ENCODE measurements at places on chromosomes 2 and 18.

GRCh38 chr2:234426616-234427015 is 70.3 kb downstream of the ARL4C start:
- no peak for DNase-seq

DNA sequence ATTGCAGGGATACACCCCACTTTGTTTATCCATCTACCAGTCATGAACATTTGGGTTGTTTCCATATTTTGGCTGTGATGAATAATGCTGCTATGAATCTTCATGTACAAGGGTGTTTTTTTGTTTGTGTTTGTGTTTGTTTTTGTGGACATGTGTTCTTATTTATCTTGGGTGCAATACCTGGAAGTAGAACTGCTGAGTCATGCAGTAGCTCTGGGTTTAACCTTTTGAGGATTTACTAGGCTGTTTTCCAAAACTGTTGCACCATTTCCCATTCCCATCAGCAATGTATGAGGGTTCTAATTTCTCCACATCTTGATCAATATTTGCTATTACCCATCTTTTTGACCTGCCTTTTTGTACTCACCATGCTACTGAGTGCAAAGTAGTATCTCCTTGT is 140.0 kb upstream of the CYP1B1 start:
- no peak for DNase-seq

GRCh38 chr18:26908906-26909305 is 43.4 kb upstream of the AQP4 start:
- DNase-seq = no peak

- DNase-seq = no peak
Observed at GRCh38 chr2:109216332-109216731, 87.3 kb downstream of the SH3RF3 start.

DNA sequence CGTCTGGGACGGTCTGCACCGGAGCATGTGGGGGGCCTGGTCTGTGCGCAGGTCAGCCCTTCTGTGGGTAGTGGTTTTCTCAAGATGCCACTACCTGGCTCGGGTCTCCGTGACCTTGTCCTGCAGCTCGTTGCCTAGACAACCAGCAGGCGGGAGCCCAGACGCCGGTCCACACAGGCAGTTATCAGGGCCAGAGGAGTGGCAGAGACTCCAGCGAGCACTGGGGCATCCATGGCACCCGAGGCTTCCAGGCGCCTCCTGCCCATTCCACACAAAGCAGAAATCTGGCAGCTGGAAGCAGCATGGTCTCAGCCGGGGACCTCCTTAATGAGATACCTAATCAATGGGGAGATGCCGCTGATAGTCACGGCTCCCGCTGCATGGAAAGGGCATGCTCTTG is 156.1 kb downstream of the FAM210A start:
- DNase-seq = no peak

- DNase-seq = no peak
Observed at GRCh38 chr2:163625632-163626031, 110.2 kb downstream of the FIGN start.

DNA sequence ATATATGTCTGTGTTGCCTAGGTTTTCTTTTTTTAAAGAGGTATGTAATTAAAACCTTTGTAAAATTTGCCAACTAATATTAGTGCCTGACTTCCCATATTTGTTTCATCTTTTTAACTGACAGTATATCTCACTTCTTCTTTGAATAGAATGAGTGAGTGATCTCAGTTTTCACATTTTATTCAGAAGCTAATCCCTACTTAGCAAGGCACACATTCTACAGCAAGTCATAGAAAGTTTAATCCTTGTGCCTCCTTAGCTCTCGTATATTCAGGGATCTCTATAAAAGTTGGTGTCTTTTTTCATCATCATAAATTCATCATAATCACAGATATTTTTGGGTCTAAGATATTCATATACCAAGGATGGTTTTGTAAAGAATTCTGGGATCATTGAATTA is 66.6 kb downstream of the RIF1 start:
- no peak for DNase-seq

DNA sequence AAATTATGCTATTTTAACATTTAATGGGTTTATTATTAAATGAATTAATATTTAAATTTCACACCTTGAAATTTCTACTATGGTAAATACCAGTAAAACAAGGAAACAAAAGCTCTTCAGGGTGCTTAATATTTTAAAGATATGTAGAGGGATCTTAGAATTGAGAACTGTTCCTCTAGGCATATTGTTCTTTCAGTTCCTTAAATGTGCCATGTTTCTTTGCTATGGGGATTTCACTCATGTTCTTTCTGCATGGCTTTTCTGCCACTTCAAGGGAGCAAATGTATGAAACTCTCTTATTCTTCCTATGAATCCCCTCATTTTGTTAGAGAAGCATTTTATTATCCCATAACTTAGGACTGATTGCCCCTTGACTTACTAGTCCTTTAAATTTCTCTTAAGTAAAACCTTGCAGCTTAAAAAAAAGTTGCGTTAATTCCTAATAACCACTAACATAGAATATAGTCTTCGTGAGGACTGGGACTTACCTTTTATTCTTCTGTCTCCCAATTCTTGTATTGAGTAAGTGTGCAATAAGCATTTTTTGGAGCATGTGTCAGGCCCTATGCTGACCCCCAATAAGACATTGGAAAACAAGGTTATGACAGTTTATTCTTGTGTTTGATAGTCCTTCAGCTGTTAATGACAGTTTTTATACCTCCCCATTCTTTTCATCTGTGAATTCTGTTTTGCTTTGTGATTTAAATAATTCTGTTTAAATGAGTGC is 95.7 kb downstream of the BIRC6 start:
- DNase-seq = no peak

DNA sequence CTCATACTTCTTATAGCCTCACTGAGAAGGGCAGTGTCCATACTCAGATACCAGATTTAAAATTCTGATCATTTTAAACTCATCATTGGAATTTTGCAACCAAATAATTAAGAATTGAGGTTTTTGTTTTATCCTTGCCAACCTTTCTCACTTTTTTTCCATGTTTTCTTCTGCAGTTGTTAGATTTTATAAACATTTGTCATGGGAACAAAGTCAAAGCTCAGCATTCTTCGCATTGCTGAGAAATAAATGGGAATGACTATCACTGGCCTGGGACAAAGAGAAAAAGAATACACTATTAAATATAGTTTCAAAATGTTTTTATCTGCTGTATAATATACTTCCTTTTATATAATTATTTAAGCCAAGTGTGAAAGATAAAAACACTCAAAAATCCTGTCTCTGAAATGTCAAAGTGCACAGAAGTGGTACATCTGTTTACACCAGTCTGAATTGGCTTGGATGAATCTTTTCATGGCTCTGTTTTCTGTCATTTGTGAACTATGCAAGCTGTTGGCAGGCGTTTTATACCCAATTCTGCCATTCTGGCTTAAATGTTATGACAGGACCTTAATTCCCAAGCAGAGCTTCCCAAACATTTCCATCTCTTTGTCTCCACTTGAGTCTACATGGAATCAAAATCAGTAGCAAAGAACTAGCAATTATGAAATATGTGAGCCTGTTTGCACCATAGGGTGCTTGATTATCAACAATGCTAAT is 249.3 kb upstream of the SYT4 start:
- DNase-seq = no peak

- DNase-seq = no peak
Observed at GRCh38 chr2:169910109-169910799, 83.0 kb downstream of the UBR3 start.

GRCh38 chr18:79936641-79937040 is 14.8 kb downstream of the SLC66A2 start:
- DNase-seq = no peak

DNA sequence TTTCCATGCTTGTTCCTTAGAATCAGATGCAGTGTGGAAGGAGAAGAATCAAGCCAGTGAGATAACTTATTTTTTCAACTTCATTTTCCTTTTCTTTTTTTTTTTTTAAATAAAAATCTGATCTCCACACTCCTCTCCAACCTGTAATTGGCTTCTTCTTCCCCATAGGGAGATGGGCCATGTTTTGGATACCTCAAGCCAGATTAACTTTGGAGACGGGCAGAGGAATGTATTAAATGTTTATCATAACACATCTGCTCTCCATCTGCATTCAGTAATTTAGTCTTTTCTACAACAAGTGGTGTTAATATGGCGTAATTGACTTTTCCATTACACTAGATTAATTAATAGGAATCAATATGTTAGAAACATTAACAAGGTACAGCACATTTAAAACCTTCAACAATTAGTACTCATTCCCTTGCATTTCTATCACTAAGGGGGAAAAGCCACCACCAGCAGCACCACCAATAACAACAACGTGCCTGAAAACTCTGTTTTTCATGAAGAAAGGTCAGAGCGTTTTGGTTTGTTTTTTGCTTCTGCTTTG is 244.1 kb downstream of the MYCN start:
- DNase-seq = no peak

- DNase-seq = no peak
Observed at GRCh38 chr2:64581777-64582539, 57.8 kb downstream of the AFTPH start.
